ENCODE measurements at places on chromosomes 12 and 14.

GRCh38 chr14:98174041-98174440, 1098.0 kb downstream of the BCL11B start:
- DNase-seq = no peak

GRCh38 chr14:78902010-78902623, 731.9 kb downstream of the NRXN3 start:
- peak; percentile 18 for DNase-seq

DNA sequence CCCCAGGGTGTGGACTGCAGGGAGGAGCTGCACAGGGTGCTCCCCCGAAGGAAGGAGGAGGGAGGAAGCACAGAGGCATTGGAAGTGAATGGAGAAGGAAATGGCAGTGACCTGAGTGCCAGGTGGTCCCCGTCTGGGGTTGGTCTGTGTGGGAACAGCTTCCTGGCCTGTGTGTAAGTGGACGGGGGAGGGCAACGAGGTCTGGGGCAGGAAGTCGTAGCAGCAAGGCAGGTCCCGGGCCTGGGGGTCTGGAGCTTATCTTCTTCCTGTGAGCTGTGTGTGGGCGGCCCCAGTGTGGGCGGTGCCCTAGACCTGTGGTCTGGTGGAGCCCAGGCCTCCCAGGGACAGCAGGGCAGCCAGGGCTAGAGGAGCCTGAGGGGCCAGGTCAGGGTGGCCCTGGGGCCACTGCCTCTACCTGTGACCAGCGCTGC, 382.1 kb downstream of the TMEM121 start:
- DNase-seq = no peak

DNA sequence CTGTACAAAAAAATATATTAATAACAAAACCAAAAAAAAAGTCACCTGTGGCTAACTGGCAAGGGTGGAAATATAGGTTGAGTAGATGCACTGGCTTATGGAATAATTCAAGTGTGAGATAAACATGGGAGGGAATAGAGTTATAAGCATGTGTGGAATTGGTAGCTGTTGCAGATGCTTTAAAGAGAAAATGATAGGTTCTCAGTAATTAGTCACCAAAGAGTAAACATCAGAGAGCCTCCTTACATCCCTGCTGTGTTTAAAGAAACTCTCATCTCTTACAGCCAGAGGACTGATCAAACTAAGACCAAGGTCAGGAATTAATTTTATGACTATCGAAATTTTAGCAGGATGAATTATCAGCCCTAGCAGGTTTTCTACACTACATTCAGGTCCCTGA, 70.5 kb downstream of the EGLN3 start:
- no peak for DNase-seq

- no peak for DNase-seq
Measured at GRCh38 chr14:53955671-53956426, 776 bp downstream of the BMP4 start.

DNA sequence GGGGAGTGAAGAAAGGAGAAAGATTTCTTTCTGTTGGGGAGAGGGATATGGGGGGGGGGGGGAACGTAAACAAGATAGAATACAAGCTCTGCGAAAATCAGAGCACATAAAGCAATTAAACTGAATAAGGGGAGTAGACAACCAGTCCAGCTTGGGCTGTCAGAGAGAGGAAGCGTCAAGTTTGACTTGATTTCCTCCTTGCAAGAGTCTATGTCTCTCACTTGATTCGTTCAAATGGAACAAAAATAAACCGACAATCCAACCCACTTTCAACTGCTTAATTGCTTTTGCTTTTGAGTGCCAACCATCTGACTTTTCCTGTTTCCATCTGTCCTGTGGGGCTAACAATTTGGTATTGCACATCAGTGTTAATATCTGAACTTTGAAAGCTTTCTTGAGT, 942 bp downstream of the SYT1 start:
- no peak for DNase-seq

DNA sequence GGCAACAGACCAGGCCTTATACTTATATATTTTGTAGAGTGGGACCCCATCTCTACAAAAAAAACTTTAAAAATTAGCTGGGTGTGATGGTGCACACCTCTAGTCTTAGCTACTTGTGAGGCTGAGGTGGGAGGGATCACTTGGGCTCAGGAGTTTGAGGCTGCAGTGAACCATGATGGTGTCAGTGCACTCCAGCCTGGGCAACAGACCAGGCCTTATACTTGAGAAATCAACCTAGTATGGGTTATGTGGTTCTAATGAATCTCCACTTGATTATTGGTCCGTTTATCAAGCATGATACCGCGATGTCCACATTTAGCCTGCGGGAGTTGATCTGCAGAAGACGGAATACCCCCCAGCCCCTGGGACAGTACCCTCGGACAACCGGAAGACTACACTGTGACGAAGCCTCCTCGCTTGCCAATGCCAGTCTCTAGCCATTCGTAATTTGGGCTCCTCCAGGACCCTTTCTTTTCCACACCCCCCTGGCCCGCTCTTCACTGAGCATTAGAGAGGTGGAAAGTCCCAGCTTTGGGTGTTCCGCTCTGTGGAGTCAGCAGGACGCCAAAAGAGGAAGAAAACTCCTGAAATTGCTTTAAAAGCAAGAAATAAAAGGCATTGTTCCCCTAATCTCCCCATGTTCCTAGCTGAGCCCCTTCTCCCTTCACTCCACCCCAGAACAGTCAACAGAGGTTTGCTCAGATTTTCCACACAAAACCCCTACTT, 19.4 kb downstream of the LTBP2 start:
- DNase-seq = no peak

DNA sequence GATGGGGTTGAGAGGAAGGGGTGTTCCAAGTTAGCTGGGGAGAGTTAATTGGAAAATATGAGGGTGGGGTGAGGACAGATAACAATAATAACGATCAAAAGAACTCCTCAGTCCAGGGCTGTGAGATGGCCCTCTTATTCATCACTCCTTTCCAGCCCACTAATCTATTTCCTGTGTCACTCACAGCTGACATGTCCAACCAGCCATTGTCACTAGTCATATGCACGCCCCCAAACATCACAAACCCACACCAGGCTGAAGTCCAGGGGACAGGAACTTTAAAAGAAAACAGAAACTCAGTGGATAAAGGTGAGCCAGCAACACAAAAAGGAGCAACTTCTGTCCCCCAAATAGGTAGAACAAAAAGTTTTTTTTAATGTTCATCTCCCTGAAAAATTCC, 911 bp downstream of the CALCOCO1 start:
- no peak for DNase-seq

DNA sequence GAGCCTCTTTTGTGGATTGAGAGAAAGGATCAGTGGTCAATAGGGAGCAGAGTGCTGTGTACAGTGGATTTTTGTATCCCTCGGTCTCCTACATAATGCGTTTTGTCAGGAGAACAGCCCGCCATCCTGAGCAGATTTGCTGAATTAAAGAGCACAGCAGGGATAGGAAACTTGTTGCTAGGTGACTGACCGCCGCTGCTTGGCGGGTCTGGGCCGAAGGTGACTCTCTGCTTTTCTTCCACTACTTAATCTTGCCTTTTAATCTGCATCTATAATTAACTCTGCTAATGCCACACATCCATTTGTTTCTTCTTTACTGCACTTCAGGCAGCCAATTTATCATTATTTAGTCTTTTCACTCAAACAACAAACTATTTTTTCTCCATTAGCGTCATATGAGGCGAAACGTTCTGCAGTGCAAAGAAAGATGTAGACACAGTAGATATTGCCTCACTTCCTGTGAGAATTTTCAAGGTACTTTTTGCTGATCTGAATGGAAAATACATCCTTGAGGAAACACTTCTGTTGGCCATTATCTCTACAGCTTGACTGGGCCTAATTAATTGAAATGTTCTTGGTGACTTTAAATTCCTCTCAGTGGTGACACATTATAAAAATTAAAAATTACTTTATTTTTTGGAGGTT, 108.0 kb downstream of the PPM1A start:
- DNase-seq = no peak

Data from amygdala (tissue), 56 donors.